ENCODE measurements at places on chromosomes 1 and 21. TPM values are rescaled to one million over a fixed set of nuclear protein-coding genes. Genes with fewer than 3 reads are reported as not detected.

HOOK1 gene
- total RNA-seq, result 1.0 TPM

BRDT gene
- total RNA-seq, result not detected

C4BPA gene
- total RNA-seq, result 0.52 TPM

WNT9A gene
- total RNA-seq, result 2.1 TPM

CFAP141 gene
- not detected for total RNA-seq

ELF3 gene
- total RNA-seq, result not detected

RGS8 gene
- not detected for total RNA-seq

NMNAT2 gene
- total RNA-seq, result 0.52 TPM

OR14K1 gene
- 0.52 TPM for total RNA-seq
